Panc1 (cell line): ENCODE measurements at places on chromosomes 7 and 10. TPM values are rescaled to one million over a fixed set of nuclear protein-coding genes. Genes with fewer than 3 reads are reported as not detected.

GRCh38 chr10:102778781-102779180 lies 35.0 kb downstream of the WBP1L start:
- DNase-seq, result no peak
- no peaks in the 10 kb centered on the region for H3K36me3 ChIP-seq
- H3K4me1 ChIP-seq, result peaks cover 100% of the 10 kb centered on the region
- no peaks in the 10 kb centered on the region for H3K27me3 ChIP-seq
- H3K4me3 ChIP-seq, result no peak overlapping the region

GRCh38 chr10:3096149-3096548 lies 28.8 kb downstream of the PFKP start:
- peak overlapping the region; percentile 40 for H3K4me3 ChIP-seq
- H3K27me3 ChIP-seq, result no peaks in the 10 kb centered on the region
- H3K36me3 ChIP-seq, result peaks cover 4% of the 10 kb centered on the region; the same call in 1 of the 2 replicates
- peak overlapping the region; percentile 96 for H3K27ac ChIP-seq

DNA sequence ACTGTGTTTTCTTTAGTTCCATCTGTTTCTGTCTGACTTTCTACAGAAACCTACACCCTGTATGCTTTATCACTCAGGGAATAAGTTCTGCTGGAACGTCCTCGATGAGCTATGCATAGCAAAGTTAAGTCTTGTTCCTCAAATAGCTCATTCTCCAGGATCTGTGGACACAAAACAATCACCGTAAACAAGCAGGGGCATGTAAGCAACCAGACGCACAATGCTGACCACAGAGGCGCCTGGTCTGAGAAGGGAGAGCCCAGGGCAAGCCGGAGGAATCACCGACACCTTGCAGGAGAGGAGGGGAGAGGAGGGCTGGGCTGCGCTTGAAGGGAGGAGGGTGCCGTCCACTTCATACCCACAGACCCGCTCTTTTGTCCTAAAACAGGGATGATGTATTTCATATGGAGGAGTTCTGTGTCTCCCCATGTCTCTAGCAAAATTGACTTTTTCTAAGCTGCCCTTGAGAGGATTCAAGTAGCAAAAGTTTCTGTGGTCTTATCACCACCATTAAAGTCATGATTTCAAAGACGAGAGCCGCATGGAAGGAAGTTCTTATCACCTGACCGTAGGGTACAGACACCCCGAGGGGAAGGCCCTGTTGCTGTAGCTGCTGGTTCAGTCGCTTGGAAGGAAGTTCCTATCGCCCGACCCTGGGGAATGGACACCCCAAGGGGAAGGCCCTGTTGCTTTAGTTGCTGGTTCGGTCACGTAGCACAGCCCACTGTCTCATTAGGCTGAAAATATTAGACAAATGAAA lies 14.3 kb downstream of the CALML3 start:
- DNase-seq, result no peak
- no peaks in the 10 kb centered on the region for H3K36me3 ChIP-seq
- no peak overlapping the region for H3K4me3 ChIP-seq
- H3K27me3 ChIP-seq, result no peaks in the 10 kb centered on the region
- no peak overlapping the region for H3K27ac ChIP-seq
- no peaks in the 10 kb centered on the region for H3K4me1 ChIP-seq

GRCh38 chr7:137953665-137954470 lies 48.0 kb downstream of the CREB3L2 start:
- no peaks in the 10 kb centered on the region for H3K27me3 ChIP-seq
- no peaks in the 10 kb centered on the region for H3K36me3 ChIP-seq
- H3K4me3 ChIP-seq, result no peak overlapping the region
- DNase-seq, result peak; percentile 78

- peak overlapping the region; percentile 91 for H3K27ac ChIP-seq
- no peak overlapping the region for H3K4me3 ChIP-seq
- no peaks in the 10 kb centered on the region for H3K36me3 ChIP-seq
- no peak for DNase-seq
Measured at GRCh38 chr7:3245077-3245476, 56.0 kb upstream of the SDK1 start.

- peaks cover 13% of the 10 kb centered on the region for H3K4me1 ChIP-seq
- H3K27me3 ChIP-seq, result no peaks in the 10 kb centered on the region
- H3K27ac ChIP-seq, result no peak overlapping the region
- H3K4me3 ChIP-seq, result no peak overlapping the region
- DNase-seq, result no peak
Measured at GRCh38 chr7:157397731-157398691, 61.2 kb downstream of the DNAJB6 start.

- H3K4me3 ChIP-seq, result no peak overlapping the region
- no peaks in the 10 kb centered on the region for H3K4me1 ChIP-seq
- H3K27ac ChIP-seq, result no peak overlapping the region
- H3K36me3 ChIP-seq, result no peaks in the 10 kb centered on the region
- DNase-seq, result no peak
Measured at GRCh38 chr10:52776471-52776903, 3.9 kb upstream of the MBL2 start.

DNA sequence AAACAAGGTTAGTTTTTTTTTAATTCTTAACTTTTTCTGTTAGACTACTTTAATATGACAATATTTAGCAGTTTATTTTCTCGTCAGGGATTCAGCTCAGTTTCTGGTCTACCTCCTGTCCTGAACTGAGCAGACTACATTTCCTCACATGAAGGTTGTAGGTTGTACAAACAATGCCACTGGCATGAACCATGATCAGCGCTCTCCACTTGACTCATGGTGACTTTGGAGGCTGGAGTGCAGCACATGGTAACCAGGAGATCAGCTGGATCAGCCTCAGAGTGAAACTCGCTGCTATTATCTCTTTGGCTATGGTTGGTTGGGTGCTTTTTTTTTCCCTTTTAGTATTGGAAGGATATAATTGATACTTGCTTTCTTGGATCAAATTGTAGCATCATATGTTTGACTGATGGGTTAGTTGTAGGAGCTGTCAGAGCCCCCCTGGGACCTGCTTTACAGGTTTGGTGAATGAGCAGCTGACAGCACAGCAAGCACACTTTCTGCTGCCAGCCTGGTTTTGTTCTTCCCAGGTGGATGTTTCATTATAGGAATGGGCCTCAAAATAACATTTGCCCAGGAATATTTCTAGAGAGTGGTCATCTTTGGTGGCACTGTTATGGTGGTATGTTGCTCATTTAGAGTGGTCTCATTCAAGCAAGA lies 556.4 kb downstream of the AUTS2 start:
- H3K27ac ChIP-seq, result no peak overlapping the region
- H3K4me3 ChIP-seq, result no peak overlapping the region
- no peak for DNase-seq

GRCh38 chr10:84416245-84416555 lies 87.8 kb downstream of the CCSER2 start:
- H3K27me3 ChIP-seq, result no peaks in the 10 kb centered on the region
- H3K36me3 ChIP-seq, result no peaks in the 10 kb centered on the region
- no peaks in the 10 kb centered on the region for H3K4me1 ChIP-seq
- no peak overlapping the region for H3K27ac ChIP-seq

DNA sequence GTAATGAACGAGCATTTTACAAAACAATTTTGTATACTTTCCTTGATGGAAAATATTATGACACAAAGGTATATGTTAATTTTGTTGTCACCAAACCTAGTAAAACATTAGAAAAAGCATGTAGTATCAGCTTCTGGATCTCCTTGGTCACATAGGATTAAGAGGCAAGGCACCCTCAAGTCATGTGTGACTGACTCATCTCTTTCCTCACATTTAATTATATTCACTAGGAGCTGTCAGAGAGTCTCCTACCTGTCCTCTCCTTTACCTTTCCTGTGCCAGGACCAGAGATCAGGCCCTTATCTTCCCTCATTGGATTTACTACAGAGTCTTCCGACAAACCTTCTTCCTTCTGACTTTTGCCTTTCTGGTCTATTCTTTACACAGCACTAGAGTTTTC lies 111.3 kb upstream of the RPA3 start:
- no peak for DNase-seq
- H3K36me3 ChIP-seq, result no peaks in the 10 kb centered on the region
- H3K4me1 ChIP-seq, result no peaks in the 10 kb centered on the region
- no peak overlapping the region for H3K27ac ChIP-seq
- H3K4me3 ChIP-seq, result no peak overlapping the region
- H3K27me3 ChIP-seq, result no peaks in the 10 kb centered on the region

DNA sequence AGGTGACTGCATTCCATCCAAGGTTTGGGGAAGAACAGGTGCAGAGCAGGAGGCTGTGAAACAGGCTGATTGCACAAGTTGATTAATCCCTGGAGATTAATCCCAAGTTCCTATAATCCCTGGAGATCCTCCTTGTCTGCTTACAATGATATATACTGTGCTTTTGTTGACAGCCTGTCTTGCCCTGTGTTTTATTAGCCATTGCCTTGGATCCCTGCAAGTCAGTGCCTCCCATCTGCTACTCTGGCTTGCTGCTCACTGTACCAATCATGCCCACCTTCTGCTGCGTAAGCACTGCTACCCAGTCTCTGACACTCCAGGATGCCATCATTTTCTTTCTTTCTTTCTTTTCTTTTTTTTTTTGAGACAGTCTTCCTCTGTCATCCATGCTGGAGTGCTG lies 65.4 kb downstream of the ANKRD61 start:
- no peak overlapping the region for H3K27ac ChIP-seq
- H3K36me3 ChIP-seq, result no peaks in the 10 kb centered on the region
- no peak overlapping the region for H3K4me3 ChIP-seq
- DNase-seq, result no peak

GRCh38 chr7:107100824-107101223 lies 56.3 kb downstream of the PRKAR2B start:
- H3K4me1 ChIP-seq, result no peaks in the 10 kb centered on the region
- H3K4me3 ChIP-seq, result no peak overlapping the region
- DNase-seq, result no peak
- H3K36me3 ChIP-seq, result no peaks in the 10 kb centered on the region
- H3K27me3 ChIP-seq, result no peaks in the 10 kb centered on the region

DNA sequence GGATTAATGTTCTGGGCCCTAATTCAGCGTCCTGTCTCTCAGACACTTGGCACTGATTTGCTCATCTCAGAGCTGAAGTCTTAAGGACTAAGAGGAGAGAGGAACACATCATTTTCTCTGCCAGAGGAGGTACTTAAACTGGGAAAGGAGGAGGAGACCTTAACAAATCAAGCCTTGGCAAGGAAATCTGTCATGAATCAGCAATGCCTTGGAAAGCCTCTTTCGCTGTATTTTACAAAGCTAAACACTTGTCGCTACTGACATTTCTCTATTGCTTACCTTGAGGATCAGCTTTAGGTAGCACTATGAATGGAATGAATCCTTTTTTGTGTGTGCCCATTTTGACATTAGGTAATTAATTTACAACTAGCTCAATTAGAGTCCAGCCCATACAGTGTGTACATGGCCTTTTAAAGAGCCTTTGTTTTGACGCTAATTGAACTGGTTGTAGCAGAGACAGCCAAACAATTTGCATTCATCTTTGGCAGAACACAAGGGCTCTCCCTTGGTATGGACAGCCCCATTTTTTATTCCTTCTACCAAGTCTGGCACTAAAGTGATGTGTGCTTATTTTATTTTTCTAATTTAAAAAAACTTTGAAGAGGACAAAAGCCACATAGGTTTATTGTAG lies 37.4 kb downstream of the AUTS2 start:
- H3K36me3 ChIP-seq, result no peaks in the 10 kb centered on the region
- no peak overlapping the region for H3K27ac ChIP-seq
- no peaks in the 10 kb centered on the region for H3K4me1 ChIP-seq
- no peak overlapping the region for H3K4me3 ChIP-seq

DNA sequence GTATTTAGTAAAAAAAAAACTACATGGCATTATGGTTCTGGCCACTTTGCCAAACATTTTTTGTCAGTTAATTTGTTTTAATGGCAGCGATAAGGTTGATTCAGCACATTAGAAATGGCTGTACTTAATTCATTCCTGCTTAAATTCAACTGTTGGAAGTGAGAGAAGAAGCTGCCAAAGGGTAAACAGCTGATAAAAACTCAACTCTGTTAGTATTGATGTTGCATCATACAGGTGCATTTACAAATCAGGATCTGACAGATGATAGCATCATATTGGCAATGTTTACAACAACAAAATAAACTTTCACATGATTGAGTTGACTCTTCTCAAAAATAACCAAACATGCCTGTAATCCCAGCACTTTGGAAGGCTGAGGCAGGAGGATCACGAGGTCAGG lies 444.3 kb downstream of the IPMK start:
- no peaks in the 10 kb centered on the region for H3K36me3 ChIP-seq
- no peak overlapping the region for H3K27ac ChIP-seq
- no peaks in the 10 kb centered on the region for H3K4me1 ChIP-seq
- no peaks in the 10 kb centered on the region for H3K27me3 ChIP-seq
- H3K4me3 ChIP-seq, result no peak overlapping the region

DNA sequence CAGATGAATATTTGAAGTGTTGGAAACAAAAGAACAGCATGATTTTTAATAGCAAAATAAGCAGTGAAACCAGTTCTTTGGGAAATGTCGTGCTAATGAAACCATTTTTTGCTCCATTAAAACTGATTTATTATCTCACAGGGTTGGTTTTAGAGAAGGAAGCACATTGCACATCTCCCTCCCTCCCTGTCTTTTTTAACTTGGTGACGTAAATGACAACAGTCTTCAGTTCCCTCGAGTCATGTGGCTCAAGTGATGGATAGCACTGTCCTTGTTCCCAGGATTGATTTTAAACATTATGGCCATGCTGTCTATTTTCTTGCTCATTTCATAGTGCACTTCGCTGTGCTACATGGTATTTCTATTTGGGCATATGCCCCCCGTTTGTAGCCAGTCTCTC lies 105.9 kb downstream of the DOCK1 start:
- H3K4me1 ChIP-seq, result peaks cover 21% of the 10 kb centered on the region
- no peaks in the 10 kb centered on the region for H3K36me3 ChIP-seq
- H3K4me3 ChIP-seq, result no peak overlapping the region
- DNase-seq, result no peak

DNA sequence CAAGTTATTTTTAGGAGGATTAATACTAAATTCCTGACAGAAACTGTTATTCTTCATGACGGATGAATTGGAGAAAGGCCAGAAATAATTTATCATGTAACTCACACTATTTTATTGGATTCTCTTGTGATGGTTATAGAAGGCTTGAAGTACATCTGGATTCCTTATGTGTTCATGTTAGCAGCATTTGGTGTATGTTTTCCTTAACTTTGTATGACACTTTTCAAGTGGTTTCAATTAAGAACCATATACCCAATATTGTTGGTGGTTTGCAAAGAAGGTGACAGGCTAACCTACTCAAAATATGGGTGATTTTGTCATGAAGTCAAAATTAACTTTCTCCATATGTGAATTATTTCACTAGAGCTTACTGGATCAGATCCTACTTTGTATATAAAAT lies 532.2 kb upstream of the CNTNAP2 start:
- no peaks in the 10 kb centered on the region for H3K36me3 ChIP-seq
- H3K4me3 ChIP-seq, result no peak overlapping the region
- DNase-seq, result no peak
- H3K27ac ChIP-seq, result no peak overlapping the region
- no peaks in the 10 kb centered on the region for H3K4me1 ChIP-seq
- no peaks in the 10 kb centered on the region for H3K27me3 ChIP-seq

Gene PNLIP
- 1.5 TPM for total RNA-seq

Gene ANKRD1
- 0.26 TPM for total RNA-seq

Gene PIP
- total RNA-seq, result not detected

Gene UCMA
- not detected for total RNA-seq

Gene FGF8
- total RNA-seq, result 0.39 TPM

Gene PILRA
- total RNA-seq, result 4.8 TPM

Gene HACD1
- 53.1 TPM for total RNA-seq

Gene SPDYE8
- not detected for total RNA-seq

Gene FEZF1
- total RNA-seq, result not detected

Gene EGR2
- total RNA-seq, result 0.82 TPM

Gene UNCX
- not detected for total RNA-seq
